ENCODE measurements at places on chromosomes 6 and 20.

DNA sequence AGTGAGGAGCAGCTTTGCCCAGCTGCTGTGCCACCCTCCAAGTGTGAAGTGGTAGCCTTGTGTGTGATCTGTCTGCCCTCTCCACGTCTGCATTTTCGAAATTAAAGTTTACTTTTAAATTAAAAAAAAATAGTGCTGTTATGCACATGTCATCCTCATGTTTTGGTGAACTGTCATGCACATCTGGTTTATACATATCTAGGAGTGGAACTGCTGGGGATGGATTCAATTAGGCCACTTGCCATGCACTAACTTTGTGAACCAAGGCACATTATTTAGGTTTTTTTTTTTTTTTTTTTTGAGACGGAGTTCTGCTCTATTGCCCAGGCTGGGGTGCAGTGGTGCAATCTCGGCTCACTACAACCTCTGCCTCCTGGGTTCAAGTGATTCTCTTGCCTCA, 3.6 kb downstream of the GTSF1L start:
- no peak for DNase-seq

DNA sequence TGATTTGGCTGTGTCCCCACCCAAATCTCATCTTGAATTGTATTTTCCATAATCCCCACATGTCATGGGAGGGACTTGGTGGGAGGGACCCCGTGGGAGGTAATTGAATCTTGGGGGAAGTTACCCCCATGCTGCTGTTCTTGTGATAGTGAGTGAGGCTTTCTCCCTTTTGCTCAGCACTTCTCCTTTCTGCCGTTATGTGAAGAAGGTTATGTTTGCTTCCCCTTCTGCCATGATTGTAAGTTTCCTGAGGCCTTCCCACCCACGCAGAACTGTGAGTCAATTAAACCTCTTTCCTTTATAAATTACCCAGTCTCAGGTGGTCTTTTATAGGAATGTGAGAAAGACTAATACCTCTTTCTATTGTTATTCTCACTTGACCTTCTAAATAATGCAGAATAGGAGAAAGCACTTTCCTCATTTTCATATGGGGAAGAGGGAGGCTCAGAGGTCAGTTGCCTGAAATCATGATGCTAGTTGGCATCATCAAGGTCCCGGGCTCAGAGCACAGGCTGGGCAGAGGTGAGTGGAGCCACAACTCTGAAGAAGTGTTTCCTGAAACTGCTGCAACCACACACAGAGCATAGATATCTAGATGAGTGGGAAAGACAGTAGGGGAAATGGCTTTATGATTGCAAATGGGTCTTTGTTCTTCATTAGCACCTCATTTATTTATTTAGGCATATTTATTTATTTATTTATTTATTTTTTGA, 191.0 kb downstream of the QKI start:
- DNase-seq = no peak

DNA sequence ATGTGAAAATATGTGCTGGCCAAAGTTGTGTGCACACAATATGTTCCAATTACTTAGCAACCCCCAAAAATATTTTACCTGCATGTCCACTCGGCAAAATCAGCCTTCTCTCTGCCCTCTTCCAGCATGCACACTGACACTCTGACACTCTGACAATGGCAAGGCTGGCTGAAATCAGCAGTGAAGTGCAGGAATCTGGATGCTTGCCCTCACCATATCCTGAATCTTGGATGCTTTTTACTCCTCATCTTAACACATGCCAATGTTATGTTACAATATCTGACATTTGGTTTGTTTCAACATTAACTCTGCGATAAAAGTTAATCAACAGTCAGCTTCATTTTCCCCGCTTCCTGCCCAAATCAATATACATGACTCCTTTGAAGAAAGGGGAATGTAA, 203.2 kb downstream of the COL9A1 start:
- no peak for DNase-seq

- DNase-seq = peak; percentile 57
Measured at GRCh38 chr6:18280084-18280483, 15.8 kb upstream of the DEK start.

DNA sequence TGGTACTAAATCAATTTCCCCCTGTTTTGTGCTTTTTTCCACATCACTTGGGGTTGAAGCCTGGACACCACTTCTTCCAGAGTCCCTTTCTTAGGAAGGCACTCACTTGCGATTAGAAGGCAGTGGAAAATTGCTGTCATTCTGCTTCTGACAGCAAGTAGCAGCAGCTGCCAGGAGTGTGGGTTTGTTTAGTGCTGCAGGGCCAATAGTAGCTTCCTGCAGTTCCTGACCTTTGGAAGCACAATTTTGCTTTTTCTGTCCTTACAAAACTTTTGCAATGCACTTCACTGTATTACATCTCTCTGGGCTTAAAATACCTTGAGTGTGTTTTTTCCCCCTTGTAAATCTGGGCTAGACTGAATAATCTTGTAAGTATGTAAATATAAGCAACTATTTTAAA, 12.5 kb upstream of the HLA-DRA start:
- no peak for DNase-seq

- DNase-seq = no peak
Measured at GRCh38 chr20:10510216-10510615, 75.1 kb downstream of the SLX4IP start.

- no peak for DNase-seq
Measured at GRCh38 chr6:54847799-54848597, 1.4 kb downstream of the FAM83B start.

DNA sequence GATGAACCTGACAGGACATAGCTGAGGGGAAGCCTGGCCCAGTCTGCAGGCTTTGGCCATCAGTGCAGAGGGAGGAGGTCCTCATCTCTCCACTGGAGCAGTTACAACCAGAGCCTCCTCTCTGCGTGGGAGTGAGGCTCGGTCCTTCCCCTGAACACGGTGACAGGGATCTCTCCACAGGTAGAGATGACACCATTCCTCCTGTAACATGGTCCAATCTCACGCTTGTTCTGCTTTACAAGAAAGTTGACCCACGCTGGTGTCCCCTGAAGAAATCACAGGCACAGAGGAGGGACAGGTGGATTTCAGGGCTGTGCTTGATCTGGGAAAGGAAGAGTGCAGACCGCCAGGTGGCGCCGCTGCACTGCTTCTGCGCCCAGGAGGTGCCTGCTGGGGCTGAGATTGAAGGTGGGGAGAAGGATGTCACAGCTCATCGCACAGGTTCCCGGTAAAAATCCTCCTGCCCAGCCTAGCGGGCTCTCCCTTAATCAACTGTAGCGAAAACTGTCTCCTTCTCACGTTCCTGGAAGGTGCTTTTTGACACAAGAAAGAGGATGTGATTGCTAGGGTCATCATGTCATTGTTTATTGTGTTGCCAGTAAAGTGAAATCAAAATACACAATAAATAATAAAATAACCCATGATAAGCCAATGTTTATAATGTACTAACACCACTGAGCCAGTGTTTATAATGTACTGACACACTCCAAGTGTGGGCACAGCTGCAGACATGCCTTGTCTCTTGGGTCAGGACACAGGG, 20.4 kb downstream of the HLA-G start:
- peak; percentile 64 for DNase-seq

- DNase-seq = no peak
Measured at GRCh38 chr6:127489248-127489647, 29.9 kb downstream of the MTCL3 start.

DNA sequence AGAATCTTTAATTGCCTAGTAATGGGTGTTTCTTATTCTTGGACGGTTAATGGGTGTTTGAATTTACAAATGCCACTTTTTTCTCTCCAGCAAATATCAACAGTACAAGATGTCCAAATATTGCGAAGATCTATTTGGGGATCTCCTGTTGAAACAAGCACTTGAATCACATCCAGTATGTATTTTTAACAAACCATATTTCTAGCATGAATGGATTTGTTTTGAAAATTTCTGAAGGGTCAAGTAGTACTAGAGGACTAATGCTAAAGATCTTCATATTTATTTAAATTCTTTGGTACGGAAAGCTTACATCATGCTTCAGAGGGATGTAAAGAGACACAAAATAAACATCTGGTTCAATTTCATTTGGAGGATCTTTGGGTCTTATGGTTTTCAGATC, 123.9 kb upstream of the LAMP5 start:
- DNase-seq = no peak

DNA sequence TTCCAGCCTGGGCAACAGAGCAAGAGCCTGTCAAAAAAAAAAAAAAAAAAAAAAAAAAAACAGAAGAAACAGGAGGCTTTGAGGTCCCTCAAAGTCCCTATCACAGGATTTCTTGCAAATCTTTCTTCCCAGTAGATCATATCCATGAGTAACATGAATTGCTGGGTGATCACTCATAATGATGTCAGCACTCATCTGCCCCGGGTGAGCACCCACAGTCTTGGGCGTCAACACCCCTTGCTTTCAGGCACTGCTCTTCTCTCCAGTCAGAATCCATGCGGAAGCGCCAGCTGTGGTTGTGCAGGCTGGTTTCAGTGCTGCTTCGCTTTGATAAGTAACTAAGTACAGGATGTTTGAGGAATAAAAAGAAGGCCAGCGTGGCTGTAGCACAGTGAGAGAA, 40.2 kb upstream of the INSM1 start:
- no peak for DNase-seq

GRCh38 chr6:51963980-51964379, 123.4 kb downstream of the PKHD1 start:
- DNase-seq = no peak

DNA sequence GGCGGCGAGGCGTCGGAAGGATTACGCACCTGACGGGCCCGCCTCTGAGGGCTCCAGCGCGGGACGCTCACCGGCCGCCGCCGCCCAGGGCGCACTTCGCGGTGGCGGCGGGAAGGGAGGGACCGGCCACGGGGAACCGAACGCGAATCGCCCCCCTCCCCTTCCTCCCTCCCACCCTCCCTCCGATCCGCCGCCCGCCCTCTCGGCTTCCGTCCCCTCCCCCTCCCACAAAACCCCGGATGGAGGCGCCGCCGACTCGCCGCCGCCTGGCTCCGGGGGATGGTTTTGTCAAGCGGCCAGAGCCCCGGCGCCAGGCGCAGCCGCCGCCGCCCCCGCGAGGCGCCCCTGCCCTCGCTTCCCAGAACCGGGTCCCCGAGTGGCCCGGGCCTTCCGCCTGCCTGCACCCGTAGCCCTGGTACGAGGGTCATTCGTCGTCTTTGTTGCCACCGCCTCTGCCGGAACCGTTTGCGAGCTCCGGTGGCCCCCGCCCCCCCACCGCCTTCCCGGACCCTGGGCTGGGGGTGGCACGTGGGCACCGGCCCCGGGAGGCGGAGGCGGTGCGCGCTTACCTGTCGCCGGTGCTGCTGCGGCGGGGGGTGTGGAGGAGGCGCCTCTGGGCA, 398 bp downstream of the ZBTB2 start:
- peak; percentile 51 for DNase-seq

- DNase-seq = no peak
Measured at GRCh38 chr6:161584621-161585340, 310.9 kb upstream of the AGPAT4 start.

DNA sequence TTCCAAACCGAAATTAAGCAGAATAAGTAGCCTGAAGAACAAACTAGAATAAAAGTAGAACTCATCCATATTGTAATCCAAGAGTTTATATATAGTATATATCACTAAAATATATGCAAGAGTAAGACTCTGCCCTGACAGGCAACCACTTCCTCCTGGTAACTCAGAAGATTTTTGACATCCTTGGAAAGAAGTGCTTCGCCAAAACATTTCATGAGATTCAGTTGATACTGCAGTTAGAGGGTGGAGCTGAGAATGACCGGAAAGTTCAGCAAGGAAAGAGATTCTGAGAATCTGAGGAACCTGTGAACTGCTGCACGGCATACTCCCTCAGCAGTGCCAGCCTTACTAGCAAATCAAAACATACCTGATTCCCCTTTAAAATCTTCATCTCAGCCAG, 79.6 kb downstream of the CDK19 start:
- no peak for DNase-seq

GRCh38 chr6:158475344-158476302, 84.3 kb upstream of the TMEM181 start:
- DNase-seq = peak; percentile 99

- no peak for DNase-seq
Measured at GRCh38 chr6:15989397-15989796, 139.5 kb upstream of the MYLIP start.

- DNase-seq = no peak
Measured at GRCh38 chr20:54047048-54047447, 23.3 kb downstream of the BCAS1 start.

- DNase-seq = peak; percentile 36
Measured at GRCh38 chr20:15596220-15596890, 976.9 kb downstream of the KIF16B start.

DNA sequence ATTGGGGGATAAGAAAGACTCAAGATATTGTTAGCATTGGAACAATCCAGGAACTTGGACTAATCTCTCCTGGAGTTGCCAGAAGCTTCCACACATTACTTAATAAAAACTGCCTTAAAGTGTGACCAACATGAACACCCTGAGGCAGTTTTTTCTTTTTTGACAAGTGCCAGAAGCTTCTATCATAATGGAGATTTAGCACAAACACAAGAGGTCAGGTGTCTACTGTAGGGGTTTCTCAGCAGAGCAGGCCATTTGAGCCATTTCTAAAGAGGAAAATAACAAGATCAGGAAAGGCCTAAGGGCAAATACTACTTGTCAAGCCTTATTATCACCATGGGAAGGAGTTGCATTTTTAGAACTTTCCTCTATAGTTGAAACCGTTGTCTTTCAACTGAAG, 361.5 kb downstream of the EPM2A start:
- DNase-seq = no peak

DNA sequence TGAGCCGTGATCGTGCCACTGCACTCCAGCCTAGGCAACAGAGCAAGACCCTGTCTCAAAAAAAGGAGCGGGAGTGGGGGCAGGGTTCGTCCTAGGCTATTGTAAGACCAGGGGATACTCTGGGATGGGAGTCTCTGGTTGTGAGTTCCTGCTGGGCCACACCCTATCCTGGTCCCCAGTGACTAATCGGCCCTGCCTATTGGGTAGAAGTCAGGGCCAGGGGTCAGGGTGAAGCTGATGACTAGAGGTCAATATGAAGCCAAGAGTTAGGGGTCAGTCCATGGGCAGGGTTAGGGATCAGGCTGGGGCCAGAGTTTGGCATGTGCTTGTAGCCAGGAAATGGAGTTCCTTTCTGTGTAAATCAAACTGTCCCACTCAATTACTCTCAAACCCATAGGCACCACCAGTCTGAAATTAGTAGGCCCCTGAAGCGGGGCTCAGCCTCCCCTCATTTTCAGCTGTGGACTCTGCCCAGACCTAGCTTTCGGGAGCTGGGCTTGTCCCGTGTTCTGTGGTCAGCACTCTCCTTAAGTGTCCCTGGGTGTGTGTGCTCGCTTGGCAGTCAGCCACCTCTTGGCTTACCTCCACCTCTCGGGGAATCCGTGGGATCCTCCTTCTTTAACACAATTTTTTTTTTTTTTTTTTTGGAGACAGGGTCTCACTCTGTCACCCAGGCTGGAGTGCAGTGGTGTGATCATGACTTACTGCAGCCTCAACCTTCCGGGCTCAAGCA, 1.8 kb downstream of the HSPA12B start:
- DNase-seq = no peak

DNA sequence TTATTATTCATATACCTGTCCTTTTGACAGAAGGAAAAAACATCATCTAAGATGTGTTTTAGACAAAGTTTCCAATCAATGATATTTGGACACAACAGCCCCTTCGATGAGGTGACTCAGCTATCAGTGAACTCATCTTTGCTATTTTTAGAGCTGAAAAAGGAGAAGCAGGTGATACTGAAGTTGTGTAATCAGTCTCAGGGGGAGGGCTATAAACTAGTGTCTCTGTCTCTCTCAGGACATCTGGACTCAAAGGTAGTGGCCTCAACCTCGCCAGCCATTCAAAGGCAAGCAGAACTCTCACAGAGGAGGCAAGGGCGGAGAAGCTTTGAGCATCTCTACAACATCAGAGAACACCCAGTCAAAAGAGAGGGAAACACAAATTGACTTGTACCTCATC, 135.4 kb downstream of the BFSP1 start:
- DNase-seq = no peak

GRCh38 chr6:21263531-21264287, 329.8 kb upstream of the SOX4 start:
- DNase-seq = no peak

All from NCI-H1417 (cell line).